Nucleus accumbens (tissue), 56 donors: ENCODE measurements at places on chromosomes 7 and 10.

- no peak for DNase-seq
Measured at GRCh38 chr10:95761939-95762492, 6.1 kb downstream of the ENTPD1 start.

- no peak for DNase-seq
Measured at GRCh38 chr10:123275136-123275564, 120.9 kb downstream of the BUB3 start.

DNA sequence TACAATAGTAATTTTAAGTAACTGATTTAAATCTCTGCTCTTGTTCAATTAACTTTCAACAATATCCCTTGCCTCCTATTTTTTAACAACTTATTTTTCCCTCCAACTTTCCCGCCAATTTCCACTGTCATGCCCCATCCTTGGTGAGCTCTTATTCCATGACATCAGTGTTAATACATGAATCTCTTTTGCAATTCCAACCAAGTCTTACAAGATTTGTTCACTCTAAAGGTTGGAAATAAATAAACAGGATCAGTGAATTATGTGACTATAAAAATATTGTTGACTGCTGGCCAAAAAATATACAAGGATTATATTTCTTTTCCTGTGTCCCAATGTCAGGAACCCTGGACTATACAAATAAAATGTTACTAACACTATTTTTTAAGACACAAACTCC lies 21.0 kb upstream of the AGMO start:
- no peak for DNase-seq

GRCh38 chr10:124827474-124827873 lies 25.9 kb downstream of the ABRAXAS2 start:
- DNase-seq: no peak

DNA sequence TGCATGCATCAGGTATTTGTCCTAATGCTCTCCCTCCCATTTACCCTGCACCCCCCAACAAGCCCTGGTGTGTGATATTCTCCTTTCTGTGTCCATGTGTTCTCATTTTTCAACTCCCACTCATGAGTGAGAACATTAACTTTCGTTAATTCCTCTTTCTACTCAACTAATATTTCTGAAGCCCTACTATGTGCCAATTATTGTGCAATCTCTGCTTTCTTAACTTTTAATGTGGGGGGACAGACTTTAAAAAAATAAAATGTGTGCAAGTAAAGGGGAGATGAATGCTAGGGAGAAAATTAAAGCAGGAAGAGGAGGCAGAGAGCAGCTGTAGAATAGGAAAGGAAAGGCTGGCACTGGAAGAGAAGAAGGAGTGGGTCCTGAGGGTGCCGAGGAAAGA lies 954.0 kb upstream of the C7orf33 start:
- DNase-seq: no peak

- DNase-seq: no peak
Measured at GRCh38 chr7:155745737-155746136, 66.5 kb downstream of the SHH start.

- DNase-seq: no peak
Measured at GRCh38 chr10:105274556-105275070, 633.5 kb downstream of the SORCS3 start.

- no peak for DNase-seq
Measured at GRCh38 chr7:73642834-73643233, 18.5 kb upstream of the MLXIPL start.

DNA sequence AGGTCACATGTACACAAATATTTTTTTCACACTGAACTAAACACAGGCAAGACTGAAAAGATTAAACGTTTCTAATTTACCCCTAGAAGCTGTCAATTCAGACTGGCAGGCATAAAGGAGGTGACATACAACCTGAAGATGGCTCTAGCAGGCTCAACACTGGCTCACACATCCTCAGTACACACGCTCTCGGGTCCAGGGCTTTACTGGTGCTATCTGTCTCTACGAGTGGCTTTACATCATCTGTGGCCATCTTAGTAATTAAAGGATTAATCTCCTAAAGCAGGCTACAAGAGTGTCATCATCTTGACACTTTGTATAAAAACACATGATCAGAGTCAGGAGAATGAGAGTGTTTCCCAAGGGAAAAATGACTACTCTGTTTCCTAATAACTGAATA lies 57.3 kb downstream of the COPG2 start:
- DNase-seq: no peak

- no peak for DNase-seq
Measured at GRCh38 chr7:2978408-2978807, 65.3 kb downstream of the CARD11 start.

DNA sequence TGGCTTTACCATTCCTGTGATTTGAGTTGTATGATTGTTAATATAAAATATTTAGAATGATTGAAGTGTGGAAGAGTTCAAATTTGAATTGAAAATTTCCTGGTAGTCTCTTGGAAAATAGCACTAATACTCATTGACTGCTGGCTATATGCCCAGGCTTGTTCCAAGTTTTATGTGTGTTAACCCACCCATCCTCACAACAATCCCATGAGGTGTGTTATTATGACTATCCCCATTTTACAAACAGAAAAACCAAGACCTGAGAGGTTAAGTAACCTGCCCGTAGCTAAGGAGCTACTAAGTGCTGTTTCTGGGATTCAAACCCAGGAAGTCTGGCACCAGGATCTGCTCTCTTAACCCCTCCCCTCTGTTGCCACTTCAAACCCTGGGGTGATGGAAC lies 213.9 kb downstream of the CREB5 start:
- DNase-seq: no peak

DNA sequence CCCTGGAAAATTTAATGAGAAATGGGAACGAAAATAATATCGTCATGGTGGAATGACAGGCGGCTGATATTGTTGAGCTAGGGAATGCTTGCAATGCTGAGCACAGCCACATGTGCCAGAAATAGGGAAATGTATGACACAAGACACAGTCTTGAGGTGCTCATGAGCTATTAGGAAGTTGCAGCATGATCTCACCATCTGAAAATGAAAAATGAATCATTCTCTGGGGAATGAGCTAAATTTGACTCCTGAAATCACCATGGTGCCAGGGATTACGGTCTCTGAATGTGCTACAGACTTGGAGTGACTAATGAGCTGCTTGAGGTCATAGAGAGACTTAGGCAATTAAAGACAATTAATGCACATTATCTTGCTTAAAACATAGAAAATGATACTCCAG lies 845.0 kb downstream of the CNTNAP2 start:
- DNase-seq: no peak

DNA sequence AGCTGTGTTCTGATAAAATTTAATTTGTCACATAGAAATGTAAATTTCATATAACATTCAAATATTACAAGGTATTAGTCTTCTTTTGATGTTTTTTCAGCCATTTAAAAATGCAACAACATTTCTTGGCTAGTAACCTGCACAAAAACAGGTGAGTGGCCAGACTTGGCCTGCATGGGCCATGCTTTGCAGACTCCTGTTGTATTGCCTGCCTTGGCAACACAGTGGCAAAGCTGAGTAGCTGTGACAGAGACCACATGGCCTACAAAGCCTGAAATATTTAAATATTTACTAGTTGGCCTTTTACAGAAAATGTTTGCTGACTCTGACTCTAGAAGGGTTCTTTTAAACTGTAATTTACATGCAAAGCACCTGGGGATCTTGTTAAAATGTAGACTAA lies 13.5 kb upstream of the TBX20 start:
- DNase-seq: no peak

- DNase-seq: no peak
Measured at GRCh38 chr10:62732841-62733653, 71.5 kb upstream of the ADO start.

GRCh38 chr10:124092250-124092859 lies 1.0 kb downstream of the CHST15 start:
- peak; percentile 47 for DNase-seq

DNA sequence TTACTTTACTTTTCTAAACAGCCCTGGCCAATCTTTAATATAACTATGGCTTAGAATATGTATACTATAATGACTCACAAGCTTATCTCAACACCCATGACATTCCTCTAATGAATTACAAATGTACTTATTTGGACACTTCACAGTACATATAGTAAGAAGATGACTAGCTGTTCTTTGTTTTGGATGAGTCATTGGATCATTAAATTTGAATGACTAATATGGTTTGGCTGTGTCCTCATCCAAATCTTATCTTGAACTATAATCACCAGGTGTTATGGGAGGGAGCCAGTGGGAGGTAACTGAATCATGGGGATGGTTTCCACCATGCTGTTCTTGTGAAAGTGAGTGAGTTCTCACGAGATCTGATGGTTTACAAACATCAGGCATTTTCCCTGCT lies 807.5 kb upstream of the SORCS1 start:
- DNase-seq: no peak

- DNase-seq: no peak
Measured at GRCh38 chr10:97648562-97649404, 8.3 kb downstream of the PI4K2A start.

- DNase-seq: no peak
Measured at GRCh38 chr7:91876391-91877133, 3.9 kb downstream of the MTERF1 start.

GRCh38 chr10:70558295-70558694 lies 44.2 kb downstream of the PRF1 start:
- DNase-seq: no peak

DNA sequence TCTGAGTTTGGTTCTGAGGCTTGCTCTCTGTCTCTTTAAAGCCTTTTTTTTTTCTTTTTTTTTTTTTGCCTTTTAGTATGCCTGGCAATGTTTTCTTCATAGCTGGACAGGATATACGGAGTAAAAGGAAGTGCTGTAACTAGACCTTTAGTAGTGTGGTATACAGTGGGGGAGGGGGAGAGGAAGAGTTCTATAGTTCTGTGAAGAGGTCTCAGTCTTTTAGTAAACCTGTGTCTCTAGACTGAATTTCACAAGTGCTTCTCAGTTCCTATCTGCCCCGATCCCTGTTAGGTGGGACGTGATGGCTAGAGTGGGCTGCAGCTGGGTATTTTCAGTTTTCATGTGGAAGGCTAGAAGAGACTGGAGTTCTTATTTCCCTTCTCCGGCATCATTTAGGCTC lies 3.1 kb upstream of the ABCC2 start:
- no peak for DNase-seq

DNA sequence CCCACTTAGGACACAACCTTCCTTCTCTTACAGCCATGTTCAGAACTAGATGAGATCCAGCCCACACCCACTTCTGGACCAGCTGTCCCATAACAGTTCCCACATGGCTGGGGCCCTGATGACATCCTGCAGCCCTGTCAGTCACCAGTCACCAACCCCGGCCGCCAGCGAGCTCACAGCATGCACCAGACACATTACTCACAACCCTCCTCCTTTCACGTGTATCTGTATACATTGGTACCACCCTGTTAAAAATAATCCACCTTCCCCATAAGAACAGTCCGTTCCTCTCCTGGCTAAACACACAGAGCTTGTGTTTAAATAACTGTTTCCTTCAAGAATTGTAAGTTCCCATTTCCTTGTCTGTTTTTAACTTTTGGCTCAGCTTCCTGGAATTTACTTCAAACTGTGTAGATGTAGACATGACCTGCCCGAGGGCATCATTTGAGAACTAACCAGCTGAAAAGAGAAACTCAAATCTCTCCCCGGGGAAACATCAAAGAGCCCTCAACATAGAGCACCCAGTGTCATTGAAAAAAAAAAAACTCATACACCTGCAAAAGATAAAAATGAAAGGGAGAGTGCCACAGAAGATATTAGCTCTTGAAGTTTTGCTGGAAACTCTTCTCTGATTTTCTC lies 26.0 kb upstream of the PRLHR start:
- DNase-seq: no peak

- DNase-seq: no peak
Measured at GRCh38 chr10:116134322-116134721, 138.7 kb downstream of the GFRA1 start.

DNA sequence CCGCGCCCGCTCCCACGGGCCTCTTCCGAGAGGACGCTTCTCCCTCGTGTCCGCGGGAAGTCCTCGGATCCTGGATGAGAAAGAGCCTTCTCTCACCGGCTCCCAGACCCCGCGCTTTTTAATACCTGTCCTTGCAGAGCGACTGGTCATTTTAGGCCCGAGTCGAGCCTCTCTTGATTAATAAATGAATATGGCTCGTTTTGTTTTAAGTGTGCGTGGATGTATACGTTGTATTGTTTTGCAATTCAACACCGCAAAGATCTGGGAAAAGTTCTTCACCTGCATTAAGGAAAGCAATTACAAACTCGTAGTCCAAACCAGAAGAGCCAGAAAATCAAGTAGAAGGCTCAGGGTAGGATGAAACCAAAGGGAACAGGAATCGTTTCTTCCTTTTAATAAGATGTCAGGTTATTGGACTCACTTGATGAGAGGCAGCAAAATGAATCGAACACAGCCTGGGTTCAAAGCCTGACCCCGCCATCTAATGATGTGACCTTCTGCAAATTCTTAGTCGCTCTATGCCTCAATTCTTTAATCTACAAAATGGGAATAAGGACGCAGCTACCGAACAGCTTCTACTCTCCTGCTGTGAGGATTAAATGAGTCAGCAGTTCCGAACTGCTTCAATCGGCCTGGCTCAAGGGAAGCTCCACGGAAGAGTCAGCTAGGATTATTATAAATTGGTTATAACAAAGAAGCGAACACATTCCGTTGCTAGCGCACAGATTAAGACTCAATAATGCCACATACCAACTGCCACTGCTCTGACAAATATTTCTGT lies 277.8 kb upstream of the NEBL start:
- DNase-seq: no peak

DNA sequence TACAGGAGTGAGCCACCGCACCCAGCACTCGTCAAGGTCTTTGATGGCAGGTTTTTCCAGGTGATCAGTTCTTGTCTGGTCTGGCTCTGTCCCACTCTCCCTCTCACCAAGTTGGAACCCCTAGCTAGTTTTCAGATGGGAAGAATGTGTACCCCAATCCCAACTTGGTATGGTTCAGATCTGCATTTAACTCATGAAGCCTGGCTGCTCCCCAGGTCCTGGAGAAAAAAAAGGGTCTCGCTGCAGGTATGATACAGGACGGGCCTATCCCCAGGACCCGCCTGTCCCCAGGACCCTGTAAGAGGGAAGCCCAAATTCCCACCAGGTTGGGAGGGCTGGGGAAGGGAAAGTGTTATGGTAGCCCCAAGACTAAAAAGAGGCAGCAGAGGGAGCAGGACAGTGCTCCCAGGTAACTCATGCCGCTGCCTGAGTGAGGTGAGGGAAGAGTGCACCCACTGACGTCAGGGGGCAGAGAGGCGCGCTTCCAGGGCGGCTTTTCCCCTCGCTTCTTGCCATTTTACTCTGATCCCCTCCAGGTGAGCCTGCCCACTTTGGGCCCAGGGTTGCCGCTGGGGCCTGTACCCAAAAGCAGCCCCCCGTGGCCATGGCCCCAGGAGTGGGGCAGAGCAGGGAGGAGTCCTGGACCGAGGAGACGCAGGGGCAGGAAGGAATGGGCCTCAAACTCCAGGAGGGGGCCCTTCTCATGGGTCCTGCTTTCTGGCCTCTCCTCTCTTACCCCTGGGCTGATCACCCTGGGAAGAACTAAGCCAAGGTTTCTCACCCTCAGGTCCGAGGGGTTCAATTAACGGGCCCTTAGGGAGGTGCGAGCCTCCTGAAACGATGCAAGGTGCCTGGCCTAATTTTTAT lies 36.4 kb upstream of the SRRM3 start:
- no peak for DNase-seq
